CD4-positive, alpha-beta T cell treated with Interleukin-15 for 4 hours (primary cell): ENCODE measurements at places on chromosomes 13 and 19.

DNA sequence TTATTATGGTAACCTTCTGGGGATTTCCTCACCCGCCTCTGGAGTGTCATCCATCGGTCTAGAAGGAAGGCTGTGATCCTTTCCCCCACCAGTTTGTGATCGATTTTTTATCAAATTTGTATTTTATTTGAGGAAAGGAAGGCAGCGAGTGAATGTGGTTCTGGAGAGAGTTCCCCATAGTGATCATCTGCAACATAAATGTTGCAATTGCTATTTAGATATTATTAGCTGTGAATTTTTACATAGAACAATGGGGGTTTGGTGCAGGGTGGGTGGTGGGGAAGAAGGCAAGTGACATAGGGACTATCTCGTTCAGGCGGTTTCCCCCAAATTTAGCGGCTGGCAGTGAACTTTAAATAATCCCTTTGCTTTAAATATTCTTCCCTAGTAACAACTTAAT is 1.2 kb downstream of the CDK8 start:
- DNase-seq, result no peak

GRCh38 chr13:73861136-73861535 is 273.1 kb downstream of the KLF12 start:
- DNase-seq, result no peak

DNA sequence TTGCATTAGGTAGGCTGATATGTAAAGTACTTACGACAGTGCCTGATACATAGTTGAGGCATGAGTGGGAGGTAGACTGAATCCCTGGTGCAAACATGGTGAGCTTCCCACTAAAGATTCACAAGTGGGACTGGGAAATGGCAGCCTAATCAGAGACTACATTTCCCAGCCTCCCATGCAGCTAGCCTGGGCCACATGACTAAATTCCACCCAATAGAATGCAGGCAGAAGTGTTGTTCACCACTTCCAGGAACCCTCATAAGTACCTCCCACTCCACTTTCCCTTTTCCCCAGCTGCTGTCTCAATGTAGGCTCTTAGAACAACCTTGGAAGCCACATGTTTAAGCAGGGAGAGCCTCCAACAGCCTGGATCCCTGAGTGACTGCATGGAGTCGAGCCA is 104.9 kb downstream of the CACNA1A start:
- no peak for DNase-seq

DNA sequence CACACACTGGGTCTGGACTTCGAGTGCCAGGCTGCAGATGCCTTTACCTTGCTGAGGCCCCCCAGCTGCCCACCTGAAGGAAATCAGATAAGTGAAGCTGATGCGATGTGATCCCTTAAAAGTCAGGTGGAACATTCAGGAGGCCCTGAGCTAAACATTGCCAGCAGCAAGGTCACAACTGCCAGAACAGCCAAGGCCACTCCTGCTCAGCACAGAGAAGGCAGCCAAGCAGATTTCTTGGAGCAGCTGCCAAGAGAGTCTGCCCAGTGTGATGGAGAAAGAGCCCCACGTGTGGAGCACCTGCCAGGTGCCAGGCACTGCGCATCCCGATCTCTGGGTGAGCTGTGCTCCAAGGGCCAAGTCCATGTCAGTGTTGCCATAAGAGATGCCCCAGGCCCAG is 20.6 kb upstream of the UQCRFS1 start:
- DNase-seq, result no peak

GRCh38 chr13:108470921-108471320 is 158.5 kb upstream of the MYO16 start:
- no peak for DNase-seq

DNA sequence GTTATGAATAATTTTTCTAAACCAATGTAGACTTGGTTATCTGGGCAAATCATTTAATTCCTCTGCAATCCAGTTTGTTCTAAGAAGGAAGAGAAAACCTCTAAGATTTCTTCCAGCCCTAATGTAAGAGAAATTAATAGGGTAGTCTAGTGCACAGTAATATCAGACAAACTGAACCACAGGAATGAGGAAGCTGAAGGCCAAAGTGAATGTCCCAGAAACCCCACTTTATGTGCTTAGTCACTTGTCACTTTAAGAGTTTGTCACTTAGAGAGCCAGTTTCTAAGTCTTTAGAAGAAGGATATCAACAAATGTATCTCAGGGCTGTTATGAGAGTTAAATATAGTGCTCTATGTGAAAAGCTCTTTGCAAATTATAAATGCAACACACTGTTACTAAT is 750.6 kb downstream of the DIAPH3 start:
- no peak for DNase-seq

GRCh38 chr13:91459485-91459884 is 61.1 kb downstream of the GPC5 start:
- DNase-seq, result no peak

- DNase-seq, result no peak
These were observed 197.1 kb downstream of the VWA8 start for GRCh38 chr13:41763782-41764181.

GRCh38 chr13:29318741-29319140 is 276.7 kb downstream of the SLC7A1 start:
- DNase-seq, result no peak

DNA sequence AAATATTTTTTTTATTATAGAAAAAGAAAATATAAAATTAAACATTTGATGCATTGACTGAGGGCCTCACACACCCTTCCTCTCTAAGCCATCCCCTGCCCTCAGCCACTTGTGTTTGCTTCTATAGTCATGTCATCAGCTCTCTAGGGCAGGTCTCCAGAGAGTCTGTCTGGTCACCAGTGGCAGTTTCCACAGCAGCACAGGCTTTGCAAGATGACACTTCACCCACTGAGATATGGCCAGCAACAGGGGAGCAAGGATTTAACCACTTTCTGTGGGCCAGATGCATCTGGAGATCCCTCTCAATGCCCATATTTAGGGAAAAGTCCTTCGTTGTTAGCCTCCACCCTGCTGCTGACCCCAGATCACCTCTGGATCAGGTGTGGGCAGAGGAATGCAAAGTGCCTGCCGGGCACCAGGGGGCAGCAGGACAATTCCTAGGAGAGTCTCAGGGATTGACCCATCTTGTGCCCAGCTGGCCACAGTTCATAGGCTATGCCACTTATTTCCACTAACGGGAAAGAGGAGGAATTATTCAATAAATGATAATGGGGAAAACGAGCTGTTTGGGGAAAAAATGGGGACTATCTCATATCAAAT is 4.8 kb downstream of the ABCC4 start:
- peak; percentile 16 for DNase-seq

- no peak for DNase-seq
These were observed 381.5 kb downstream of the MYO16 start for GRCh38 chr13:109010912-109011311.

GRCh38 chr13:74889321-74889720 is 592.6 kb downstream of the TBC1D4 start:
- DNase-seq, result no peak

DNA sequence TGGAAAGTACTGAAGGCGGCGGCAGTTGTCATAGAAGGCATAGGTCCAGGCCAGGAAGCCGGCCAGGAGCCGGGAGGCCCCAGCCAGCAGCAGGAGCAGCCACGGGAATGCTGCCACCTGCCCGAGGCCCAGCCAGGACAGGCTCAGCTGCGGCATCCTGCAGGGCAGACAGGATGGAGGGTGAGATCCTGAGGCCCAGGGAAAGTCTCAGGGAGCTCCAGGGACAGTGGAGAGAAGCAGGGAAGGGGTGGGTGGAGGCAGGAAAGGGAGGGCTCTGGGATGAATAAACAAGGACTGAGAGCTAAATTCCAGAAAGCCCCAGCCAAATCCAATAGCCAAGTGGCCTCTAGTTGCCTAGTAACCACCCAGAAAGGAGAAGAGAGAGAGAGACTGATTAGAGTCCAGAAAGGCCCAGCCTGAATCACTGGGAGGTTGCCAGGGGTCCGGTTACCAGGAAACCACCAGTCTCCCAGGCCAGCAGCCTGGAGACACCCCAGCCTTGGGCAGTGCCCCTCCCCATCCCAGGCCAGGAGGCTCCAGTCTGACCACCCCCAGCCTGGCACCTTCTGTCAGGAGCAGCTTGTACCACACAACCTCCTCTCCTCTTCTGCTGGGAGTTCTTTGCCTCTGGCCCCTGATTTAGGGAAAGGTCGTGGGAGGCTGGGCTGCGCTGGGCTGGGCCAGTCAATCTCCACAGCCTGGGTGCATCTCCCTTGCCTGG is 7.5 kb upstream of the OR10H5 start:
- DNase-seq, result no peak

DNA sequence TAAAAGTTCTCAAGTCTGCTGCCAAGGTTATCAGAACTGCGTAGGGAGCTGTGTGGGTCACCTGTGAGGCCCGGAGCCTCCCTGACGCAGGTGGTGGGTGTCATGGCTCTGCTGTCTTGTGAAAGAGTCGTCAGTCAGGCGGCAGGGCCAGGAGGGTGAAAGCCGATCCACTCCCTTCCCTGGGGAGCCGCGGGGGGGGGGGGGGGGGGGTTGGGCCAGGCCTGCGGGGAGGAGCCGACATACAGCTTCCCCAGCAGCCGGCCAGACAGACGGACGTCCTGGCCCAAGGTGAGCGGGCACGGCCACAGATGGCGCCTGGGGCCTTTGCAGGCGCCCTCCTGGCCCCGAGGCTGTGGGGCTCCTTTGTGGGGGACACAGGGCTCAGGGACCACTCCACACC is 12.4 kb downstream of the SBNO2 start:
- no peak for DNase-seq

DNA sequence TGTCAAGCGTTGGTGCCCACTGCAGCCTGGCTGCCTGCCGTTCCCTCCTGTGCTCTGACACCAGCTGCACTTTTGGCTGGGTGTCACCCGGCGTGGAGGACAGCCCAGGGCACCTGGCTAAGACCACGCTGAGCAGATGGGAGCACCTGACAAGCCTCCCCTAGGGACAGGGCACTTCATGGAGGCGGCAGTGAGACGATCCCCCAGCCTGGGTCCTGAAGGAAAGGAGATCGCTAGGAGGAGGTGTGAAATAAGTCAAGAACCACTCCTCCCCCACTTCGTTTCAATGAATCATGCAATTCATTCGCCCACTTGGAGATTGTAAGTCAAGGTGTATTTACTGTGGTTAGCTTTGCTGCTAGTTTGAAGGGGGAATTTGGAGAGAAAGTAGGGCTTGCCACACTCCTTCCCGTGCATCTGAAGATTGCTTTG is 38.8 kb downstream of the VSTM2B start:
- DNase-seq, result no peak

GRCh38 chr13:35190241-35190640 is 248.2 kb downstream of the NBEA start:
- no peak for DNase-seq

DNA sequence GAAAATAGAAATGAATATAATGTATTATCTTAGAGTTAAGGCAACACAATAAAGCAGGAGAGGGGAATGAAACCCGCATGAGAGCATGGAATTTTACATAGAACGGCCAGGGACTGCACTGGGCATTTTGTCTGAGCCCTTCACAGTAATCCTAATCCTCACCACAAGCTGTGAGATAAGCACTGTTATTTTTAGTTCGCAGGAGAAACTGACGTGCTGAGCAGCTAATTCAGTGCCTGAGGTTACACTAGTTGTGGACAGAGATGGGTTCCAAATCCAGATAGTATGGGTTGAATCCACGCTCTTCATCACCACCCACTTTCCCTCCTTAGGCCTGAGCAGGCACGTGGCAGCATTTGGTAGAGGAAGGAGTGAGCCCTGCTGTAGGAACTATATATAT is 24.8 kb upstream of the ZNF527 start:
- DNase-seq, result no peak

GRCh38 chr19:14005349-14006084 is 603 bp downstream of the RFX1 start:
- peak; percentile 95 for DNase-seq

DNA sequence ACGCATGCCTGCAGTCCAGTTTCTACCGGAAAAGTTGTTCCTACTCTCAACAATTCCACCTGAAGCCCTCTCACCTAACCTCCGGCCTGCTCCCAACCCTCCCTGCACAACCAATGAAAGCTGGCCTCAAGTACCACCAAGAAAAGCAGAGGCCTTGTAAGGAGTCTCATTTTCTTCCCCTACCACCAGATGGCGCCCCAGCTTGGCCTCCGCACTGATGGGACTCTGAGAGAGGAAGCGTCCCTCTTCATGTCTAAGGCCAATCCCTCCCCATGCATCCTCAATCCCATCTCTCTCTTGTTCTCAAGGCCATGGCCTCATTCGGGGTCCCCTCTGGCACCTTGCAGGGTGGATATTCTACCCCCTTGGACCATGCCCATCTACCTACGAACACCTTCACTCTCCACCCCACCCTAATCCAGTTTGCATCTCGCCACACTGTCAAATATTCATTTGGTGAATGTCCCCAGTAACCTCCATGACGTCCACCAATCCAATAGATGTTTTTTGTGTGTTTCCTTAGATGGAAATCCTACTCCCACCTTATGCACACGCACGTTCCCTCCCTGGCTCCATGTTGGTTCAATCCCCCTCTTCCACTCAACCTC is 412.8 kb downstream of the ZNF536 start:
- DNase-seq, result peak; percentile 52

DNA sequence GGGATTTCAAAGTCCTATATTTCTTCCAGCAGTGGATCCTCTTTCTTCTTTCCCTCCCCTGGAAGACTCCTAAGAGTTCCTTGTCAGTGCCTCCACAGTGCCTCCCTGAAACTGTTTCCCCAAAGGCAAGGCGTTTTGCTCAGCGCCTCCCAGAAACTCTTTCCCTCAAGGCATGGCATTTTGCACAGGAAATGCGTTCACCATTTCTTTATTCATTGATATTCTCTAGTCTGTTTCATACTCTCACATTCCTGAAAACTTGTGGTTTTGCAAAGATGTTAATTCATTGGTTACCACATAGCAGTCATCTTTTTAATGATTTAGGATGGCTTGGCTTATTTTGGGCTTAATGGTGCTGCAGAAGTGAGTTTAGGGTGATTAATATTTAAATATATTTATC is 177.3 kb upstream of the SLC10A2 start:
- DNase-seq, result no peak

- no peak for DNase-seq
These were observed 454.9 kb downstream of the LMO7 start for GRCh38 chr13:76091076-76091475.
